ENCODE measurements at places on chromosomes 3 and 15. TPM values are rescaled to one million over a fixed set of nuclear protein-coding genes. Genes with fewer than 3 reads are reported as not detected.

COL6A5 gene
- not detected for total RNA-seq

TEX9 gene
- total RNA-seq, result 5.5 TPM

GATM gene
- total RNA-seq, result 0.44 TPM

GOLGA8J gene
- not detected for total RNA-seq

MASP1 gene
- 178 TPM for total RNA-seq

CCDC191 gene
- total RNA-seq, result 4.2 TPM

WDR49 gene
- 1.0 TPM for total RNA-seq

IGSF10 gene
- total RNA-seq, result 1.3 TPM

P4HTM gene
- total RNA-seq, result 36.5 TPM

IL17RC gene
- 58.9 TPM for total RNA-seq

ATP8B4 gene
- total RNA-seq, result 3.2 TPM

CIDEC gene
- 0.17 TPM for total RNA-seq

NR2E3 gene
- not detected for total RNA-seq

EBLN2 gene
- total RNA-seq, result 2.3 TPM

SEMA3B gene
- total RNA-seq, result 26.0 TPM

MORC1 gene
- total RNA-seq, result not detected
